ENCODE measurements at places on chromosomes 4 and X.

- DNase-seq = no peak
These were observed 68.7 kb downstream of the MGST2 start for GRCh38 chr4:139734201-139734874.

- DNase-seq = no peak
These were observed 11.0 kb downstream of the SYAP1 start for GRCh38 chrX:16730450-16730849.

GRCh38 chr4:41541687-41542094 lies 3.7 kb downstream of the LIMCH1 start:
- DNase-seq = no peak

DNA sequence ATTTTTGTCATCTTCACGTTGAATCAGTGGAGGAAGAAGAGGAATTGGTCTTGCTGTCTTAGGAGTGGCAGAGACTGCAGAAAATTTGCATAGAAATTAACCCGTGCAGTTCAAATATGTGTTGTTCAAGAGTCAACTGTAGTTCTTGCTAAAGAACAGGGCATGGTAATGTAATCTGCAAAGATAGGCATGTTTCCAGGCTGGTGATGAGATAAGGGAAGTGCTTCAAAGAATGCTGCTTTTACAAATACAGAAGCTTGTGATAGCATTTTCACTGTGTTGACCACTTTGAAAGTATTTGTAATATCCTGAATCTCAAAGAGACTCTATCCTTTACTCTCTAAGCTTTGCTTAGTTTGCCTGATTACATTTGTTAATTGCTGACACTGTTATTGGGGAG lies 60.1 kb downstream of the PRRG1 start:
- no peak for DNase-seq

DNA sequence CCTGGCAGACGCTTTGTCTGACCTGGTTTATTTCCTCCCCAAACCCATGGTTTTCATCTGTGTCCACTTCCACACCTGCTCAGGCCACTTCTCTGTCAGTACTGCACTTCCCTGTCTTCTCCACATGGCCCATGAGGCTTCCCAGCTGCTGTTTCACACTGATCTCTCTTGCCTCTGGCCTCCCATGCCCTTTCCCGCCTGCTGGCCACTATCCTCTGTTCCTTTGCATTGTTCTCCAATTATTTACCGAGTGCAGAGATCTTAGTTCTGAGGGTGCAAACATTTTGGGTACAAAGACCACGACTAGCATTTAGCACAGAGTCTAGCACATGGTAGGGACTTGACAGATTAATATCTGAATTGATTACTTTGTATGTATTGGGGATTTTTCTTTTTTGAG lies 174.8 kb upstream of the NPY2R start:
- DNase-seq = no peak

- no peak for DNase-seq
These were observed 690.8 kb downstream of the PCDH18 start for GRCh38 chr4:136841526-136841925.

DNA sequence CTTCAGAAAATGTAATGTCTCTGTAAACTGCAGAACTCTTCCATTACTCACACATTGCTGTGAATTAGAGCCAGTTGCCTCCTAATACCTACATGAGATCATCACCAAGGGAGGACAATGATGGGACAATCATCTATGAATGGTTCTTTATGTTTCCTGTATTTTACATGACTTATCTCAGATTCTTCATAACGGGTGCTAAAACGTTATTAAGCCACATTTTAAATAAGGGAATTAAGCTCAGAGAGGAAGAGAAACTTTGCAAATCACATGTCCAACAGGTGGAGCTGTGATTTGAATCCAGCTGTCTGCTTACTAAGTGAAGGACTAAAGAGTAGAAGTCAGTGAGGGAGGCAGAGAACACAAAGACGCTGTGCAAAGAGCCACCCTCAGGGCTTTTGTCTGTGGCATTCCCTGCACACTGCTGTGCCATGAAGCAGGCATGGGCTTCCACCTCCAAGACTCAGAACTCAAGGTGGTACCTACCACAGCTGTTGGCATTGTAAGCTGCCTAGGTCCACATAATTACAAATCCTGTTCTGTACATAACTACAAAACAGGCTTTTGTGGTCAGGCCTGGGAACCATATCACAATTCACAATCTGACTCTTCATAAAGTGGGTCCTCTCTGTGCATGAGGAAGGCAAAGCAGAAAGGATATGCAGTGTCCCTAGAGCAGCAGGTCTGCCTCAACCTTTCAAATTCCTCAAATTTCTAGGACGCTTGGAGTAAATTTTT lies 12.8 kb downstream of the TBC1D9 start:
- DNase-seq = no peak

GRCh38 chrX:137742846-137743245 lies 176.9 kb downstream of the ZIC3 start:
- no peak for DNase-seq

DNA sequence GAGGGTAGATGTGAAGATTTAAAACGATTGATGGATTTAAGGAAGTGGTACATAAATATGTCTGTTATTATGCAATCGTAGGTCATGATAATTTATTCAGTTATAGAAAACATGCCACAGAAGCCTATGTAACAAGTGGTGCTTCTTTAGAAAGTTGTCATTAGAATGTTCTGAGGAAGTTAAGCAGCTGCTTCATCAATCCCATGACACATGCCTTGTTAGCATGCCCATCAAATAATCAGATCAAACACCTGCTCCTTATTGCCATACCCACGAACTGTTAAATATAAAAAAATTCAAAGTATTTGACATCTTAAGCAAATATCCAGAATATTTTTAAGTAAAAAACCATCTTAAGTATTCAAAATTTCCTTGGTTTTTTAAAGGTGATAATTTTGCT lies 76.4 kb upstream of the MYOZ2 start:
- DNase-seq = no peak

DNA sequence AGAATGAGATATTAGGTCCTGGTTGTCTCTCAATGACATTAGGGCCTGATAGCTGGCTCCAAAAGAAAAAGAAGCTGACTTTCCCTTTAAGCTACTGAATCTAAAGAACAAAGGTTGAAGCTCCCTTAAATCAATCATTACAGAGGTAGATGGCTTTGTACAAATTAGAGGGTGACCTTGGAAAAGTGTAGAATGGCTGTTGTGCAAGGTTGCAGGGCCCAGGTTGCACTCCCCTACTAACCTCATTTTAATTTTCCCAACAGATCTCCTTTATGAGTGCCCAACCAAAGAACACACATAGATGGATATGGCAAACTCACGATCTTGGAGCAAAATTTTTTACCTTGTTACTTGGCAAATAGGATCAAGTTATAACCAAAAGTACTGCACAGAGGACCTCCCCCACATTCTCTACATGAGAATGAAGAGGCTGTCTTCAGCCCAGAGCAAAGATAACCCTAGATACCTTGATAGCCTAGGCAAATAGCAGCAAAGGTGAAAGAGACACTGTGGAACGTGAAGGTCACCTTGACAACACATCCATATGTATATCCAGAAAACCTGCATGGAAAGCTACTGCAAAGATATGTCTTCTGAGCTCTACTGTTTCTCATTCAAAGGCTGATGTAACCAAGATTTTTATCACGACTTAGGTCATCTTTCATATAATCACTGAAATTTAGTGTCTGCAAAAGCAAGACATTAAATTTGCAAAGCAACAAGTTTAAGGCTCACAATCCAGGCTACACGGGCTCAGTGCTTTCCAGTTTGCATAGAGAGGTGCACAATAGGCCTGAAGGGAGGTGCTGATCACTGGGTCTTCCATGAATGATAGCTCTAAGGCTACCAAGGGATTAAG lies 23.0 kb downstream of the KLB start:
- no peak for DNase-seq

DNA sequence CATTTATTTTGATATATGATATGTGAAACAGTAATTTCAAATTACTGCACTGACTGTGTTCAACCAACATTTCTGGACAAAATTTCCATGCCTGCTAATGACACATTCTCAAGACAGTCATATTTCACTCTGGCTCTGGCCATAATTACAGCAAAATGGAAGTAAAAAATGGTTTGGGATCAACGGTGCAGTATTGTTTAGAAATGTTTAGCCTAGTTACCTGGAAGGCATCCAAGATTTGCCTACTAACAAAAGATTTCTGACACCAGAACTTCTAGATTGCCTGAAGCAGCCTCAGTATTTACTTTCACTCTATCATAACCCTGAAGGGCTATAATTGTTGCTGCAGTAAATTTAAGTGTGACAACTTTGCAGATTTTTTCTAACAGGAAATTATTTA lies 416.3 kb downstream of the PCDH10 start:
- no peak for DNase-seq

GRCh38 chrX:9832811-9833210 lies 46.6 kb downstream of the SHROOM2 start:
- no peak for DNase-seq

GRCh38 chr4:81454499-81454898 lies 17.2 kb downstream of the RASGEF1B start:
- DNase-seq = no peak

- no peak for DNase-seq
These were observed 178.0 kb downstream of the DCLK2 start for GRCh38 chr4:150256225-150256620.

DNA sequence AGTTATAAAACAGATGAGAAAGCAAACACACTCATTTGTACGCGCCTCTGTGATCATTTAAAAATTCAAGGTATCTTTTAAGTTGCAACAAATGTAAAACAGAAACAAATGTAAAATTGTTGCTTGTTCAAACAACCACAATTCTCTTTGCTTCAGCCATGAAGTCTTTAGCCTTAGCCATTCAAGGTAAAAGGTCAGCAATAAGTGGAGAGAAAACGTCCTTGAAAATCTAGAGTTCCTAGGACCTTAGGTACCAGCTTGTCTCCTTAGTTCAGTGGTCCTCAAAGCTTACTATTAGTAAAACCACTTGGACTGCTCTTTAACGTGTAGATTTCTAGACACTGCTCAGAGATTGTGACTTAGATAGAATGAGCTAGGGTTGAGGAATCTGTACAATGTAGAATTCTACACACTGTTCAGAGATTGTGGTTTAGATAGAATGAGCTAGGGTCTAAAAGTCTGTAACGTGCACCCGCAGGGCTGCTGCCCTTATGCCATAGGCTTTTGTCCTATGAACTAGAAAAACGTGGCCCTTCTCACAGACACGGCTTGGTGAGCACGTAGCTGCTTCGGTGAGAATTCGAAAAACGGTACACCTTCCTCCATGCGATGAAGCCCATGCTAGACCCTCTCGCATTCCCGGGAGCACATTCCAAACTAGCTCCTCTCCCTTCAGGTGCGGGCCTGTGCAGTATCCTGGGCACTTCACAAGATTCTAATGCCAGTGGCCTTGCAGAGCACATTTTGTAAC lies 1.7 kb downstream of the PLAC8 start:
- no peak for DNase-seq

- DNase-seq = no peak
These were observed 3.1 kb upstream of the C4orf17 start for GRCh38 chr4:99507762-99508161.

- DNase-seq = peak; percentile 58
These were observed 43.1 kb upstream of the GPR78 start for GRCh38 chr4:8537041-8537461.

GRCh38 chr4:138788267-138788790 lies 227.3 kb upstream of the NOCT start:
- no peak for DNase-seq

GRCh38 chrX:39508300-39508692 lies 589.5 kb downstream of the BCOR start:
- no peak for DNase-seq

GRCh38 chrX:2548711-2549423 lies 48.1 kb upstream of the DHRSX start:
- DNase-seq = no peak

GRCh38 chr4:5804656-5805055 lies 88.2 kb downstream of the CRMP1 start:
- DNase-seq = no peak

DNA sequence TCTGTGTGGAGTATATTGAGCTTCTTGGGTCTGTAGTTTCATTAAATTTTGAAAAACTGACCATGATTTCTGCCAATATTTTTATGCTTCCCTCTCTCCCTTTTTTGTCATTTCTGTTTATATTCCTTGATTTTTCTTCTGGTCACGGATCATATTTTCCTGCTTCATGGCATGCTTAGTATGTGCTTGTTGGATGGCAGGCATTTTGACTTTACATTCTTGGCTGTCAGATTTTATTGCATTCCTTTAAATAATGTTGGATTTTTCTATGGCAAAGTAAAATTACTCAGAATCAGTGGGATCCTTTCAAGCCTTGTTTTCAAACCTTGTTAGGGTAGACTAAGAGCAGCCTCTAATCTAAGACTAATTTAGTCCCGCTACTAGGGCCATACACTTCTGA lies 531.8 kb downstream of the IL15 start:
- no peak for DNase-seq

DNA sequence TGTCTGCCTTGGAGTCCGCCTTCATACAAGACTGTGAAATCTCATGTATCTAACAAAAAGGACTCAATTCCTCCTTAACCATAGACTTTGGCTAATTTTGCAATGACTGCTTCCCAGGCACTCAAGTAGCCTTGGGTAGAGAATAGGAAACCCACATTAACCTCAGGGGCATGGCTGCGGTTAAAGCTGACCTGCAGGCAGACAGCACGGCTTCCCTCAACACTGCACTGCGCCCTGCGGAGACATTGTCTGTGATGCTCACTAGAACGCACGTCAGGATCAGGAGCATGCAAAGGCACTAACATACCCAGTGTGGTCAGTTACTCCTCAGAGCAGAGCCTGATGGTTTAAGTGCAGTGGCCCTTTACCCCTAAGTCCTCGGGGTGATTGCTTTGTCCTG lies 10.3 kb upstream of the GPR143 start:
- no peak for DNase-seq

GRCh38 chrX:87583679-87584078 lies 66.1 kb downstream of the KLHL4 start:
- no peak for DNase-seq
